Omental fat pad (tissue), 4 donors: ENCODE measurements at places on chromosomes 12 and 14.

GRCh38 chr14:54617467-54617866 lies 50.5 kb downstream of the SAMD4A start:
- no peak for DNase-seq

GRCh38 chr12:45331552-45331951 lies 115.7 kb downstream of the ANO6 start:
- DNase-seq = no peak

DNA sequence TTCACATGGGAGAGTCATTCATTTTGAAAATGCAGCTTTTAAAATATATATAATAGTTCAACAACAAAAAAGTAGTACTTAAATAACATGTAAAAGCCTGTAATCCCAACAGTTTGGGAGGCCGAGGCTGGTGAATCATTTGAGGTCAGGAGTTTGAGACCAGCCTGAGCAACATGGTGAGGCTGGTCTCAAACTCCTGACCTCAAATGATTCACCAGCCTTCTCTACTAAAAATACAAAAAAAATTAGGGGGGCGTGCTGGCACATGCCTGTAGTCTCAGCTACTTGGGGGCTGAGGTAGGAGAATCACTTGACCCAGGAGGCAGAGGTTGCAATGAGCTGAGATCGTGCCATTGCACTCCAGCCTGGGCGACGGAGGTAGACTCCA lies 256.3 kb upstream of the RGS6 start:
- DNase-seq = no peak

GRCh38 chr14:90603841-90604240 lies 207.0 kb downstream of the CALM1 start:
- DNase-seq = no peak

DNA sequence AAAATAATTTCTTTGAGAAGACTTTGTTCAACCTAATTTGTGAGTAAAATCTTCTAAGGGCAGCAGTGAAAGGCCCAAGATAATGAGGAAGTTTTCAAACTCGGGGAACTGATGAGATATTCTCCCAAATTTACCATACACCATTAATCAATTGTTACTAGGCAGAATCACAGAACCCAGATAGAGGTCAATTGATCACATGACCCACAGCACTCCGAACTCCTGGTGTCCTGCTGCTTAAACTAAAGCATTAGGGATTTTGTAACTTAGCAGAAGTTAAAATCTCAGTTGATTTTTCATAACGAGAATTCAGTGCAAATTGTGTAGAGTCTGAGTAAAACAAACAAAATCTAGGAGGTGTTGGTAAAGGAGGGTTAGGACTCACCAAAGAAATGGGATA lies 207.8 kb downstream of the C12orf42 start:
- no peak for DNase-seq

DNA sequence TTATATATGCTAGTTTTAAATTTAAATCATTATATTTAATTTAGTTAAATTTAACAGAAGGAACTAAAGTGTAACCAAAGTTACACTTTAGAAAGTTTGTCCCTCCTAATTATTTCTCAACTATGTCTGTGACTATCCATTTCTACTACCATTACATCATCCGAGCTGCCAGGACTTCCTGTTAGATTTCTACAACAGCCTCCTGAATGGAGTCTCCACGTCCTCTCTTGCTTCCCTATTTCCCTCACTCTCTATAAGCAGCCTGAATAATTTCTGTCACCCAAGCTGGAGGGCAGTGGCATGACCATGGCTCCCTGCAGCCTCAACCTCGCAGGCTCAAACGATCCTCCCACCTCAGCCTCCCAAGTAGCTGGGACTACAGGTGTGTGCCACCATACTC lies 84.1 kb downstream of the TTC7B start:
- DNase-seq = no peak

GRCh38 chr14:38524636-38525509 lies 269.0 kb upstream of the CLEC14A start:
- DNase-seq = no peak

DNA sequence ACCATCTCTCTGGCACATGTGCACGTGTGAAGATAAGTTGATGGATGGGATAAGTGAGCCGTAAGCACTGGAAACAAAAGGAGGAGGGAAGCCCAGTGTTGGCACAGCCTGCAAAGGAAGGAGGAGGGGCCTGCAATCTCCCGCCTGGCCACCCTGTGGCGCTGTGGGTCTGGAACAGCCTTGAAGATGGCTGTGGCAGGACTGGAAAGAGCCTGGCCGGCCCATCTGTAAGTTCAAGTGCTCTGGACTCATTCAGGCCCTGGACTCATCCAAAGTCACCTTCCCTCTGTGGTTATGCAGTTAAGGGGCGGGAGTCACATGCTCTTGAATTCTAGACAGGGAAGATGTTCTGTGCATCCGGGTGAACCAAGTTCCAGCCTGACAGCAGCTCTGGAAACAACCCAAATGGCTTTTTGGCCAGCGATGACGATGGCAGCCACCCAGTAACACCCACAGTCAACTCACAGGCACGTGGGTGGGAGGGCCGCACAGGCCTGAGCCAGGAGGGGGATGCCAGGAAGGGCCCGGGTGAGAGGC lies 50.4 kb downstream of the CHGA start:
- DNase-seq = peak; percentile 31

- DNase-seq = no peak
Observed at GRCh38 chr12:124149287-124149686, 145.6 kb upstream of the RFLNA start.

DNA sequence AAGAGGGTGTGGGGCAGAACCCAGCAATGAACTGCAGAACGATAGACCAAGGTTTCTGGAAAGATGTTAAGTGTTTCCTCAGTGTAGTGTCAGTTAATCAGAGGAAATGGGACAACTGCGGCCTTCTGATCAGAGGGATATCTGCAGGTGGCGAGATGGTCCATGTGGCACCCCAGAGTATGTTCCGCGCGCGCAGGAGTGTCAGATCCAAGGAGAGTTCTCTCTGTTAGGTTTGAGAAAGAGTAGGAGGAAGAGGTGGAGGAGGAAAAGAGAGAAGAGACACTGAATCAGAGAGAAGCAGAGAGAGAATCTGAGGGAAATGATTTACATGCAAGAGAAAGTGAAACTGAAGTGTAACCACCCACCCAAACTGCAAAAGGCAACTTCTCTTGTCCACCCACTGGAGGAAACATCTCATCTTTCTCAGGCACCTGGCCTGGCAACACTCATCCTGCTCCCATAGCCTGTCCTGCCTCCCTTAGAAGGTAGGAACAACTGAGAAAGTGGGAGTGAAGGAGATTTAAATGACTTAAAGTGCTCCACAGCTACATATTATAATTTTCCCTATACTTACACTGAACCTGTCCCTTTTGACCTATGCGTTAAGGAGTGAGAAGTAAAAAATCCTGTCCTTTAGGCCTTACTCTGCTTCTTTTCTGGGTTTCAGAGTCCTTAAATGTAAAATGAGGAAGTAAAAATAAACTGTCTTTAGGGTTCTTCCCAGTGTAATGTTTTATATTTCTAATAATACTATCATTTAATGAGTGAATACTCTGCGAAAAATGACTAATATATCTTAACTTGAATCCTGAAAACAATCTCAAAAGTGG lies 6.8 kb upstream of the TESPA1 start:
- no peak for DNase-seq

DNA sequence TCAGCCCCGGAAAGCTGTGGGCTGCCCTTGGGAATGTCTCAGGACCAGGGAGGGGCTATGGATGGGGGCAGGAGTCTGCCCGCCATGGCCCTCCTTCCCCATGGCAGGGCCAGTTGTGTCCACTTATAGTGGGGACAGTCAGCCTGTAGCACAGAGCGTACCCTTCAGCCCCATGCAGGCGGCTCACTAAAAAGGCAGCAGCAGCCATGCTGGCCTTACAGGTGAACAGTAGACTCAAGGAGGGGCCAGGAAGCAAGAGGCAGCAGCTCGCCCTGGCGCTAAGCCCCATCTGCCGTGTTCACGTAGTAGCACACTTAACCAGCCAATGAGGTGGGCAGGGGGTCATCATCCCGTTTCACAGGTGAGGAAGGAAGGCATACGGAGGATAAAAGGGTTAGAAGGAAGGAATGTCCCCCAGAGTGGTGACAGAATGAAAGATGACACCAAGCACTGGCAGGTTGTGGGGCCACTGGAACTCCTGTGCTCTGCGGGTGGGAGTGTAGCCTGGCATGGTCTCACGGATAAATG lies 52.7 kb downstream of the FAM222A start:
- DNase-seq = no peak

GRCh38 chr14:89941830-89942377 lies 12.6 kb downstream of the EFCAB11 start:
- no peak for DNase-seq

DNA sequence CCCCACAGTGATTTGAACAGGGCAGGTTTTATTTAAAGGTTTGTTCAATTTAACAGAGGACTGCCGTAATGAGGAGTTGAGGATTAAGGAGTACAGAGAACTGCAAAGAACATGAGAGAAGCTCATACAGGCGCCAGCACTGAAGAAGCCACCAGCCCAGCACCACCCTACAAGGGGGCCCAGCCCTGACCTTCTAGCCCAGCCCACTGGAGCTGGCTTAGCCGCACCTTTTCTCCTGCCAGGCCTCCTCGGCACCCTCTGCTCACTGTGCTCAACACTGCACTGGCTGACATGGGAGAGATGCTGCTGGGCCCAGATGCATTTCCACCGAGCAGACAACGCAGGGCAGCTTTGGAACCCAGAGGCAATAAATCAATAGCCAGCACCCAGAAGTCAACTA lies 36.5 kb upstream of the SFSWAP start:
- no peak for DNase-seq

DNA sequence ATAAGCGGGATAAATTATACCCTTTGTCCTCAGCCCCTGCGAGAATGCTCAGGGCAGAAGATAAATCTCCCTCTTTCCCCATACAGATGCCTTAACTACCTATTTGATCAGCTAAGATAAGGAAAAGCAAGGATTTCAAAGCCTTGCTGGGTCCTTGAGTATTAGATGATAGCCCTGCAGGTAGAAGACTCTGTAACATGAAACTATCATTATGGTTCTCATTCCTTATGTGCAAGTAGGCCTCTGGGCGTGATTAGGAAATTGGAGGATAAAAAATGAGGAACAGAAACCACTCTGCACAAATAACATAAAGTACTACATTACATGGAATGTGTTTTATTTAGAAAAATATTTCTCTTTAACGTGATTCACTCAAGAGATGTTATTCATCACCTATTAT lies 14.5 kb upstream of the WDR89 start:
- no peak for DNase-seq

GRCh38 chr12:45232756-45233372 lies 17.0 kb downstream of the ANO6 start:
- no peak for DNase-seq

- DNase-seq = no peak
Observed at GRCh38 chr14:99756796-99757195, 36.4 kb upstream of the EML1 start.

DNA sequence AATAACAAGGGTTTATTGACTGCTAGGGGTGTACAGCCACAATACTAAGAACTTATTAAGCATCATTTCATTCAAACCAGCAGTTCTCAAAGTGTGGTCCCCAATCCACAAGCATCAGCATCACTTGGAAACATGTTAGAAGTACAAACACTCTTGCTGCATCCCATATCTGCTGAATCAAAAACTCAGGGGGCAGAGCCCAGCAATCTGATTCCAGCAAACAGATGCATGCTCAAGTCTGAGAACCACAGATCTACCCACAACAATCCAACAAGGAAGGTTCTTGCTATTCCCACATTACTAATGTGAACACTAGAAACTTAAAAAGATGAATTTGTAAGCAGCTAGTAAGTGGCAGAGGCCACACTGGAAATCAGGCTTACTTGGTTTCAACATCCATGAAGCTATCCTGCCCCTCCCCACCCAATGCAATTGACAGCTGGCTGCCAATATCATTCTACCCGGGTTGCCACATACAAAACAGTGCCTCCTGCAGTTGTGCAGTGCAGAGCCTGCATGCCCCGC lies 6.2 kb downstream of the KRT77 start:
- no peak for DNase-seq

DNA sequence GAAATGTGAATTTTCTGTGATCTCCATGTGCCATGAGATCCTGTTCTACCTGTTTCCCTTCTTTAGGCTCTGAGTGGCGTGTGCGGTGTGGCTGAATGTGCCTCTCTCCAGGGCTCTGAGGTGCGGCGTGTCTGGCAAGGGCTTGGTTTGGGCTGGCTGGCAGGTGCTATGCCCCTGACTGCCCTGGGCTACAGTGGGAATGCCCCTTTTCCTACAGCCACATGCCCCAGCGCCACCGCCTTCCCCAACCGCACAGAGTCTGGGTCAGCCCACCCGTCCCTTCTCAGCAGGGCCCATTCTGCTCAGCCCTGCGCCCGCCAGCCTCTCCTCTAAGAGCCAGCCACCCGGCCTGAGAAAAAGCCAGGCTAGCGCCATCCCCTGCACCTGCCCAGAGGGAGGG lies 24.7 kb downstream of the BTBD6 start:
- no peak for DNase-seq

DNA sequence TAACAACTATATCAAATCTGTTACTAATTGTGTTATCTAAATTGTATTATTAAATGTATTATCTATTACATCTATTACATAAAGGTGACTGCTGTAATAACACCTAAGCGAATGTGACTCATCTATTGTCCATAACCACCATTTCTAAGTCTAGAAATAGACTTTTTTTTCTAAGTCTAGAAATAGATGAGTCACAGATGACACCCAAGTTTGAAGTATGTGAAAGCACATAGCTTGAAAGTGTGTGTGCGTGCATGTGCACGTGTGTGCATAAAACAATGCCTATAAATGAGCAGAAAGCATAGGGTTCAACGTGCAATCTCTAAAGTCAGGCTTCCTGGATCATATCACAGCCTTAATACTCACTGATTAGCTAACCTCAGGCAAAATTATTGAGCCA lies 451.3 kb upstream of the USP15 start:
- no peak for DNase-seq

GRCh38 chr14:84826294-84826693 lies 703.6 kb upstream of the FLRT2 start:
- no peak for DNase-seq

DNA sequence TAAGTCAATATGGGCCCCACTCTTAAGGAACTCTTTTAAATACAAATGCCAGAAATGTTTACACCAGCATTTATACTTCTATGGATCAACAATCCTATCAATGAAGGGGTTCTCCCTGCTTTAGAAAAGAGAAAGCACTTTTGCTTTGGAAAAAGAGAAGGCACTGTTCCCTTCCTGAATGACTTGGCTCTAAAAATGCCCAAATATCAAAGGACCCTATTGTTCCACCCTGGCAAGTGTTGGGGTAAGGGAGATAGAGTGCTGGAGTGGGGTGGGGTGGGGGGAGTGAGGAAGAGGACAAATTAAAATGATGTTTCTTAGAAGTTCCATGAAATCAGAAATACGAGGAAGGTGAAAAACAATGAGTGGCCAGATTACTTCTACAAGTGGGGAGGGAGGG lies 131.6 kb upstream of the GRIN2B start:
- DNase-seq = no peak
